ENCODE measurements at places on chromosomes 2 and 18.

GRCh38 chr2:187594801-187595200 is 40.6 kb upstream of the TFPI start:
- DNase-seq: no peak

DNA sequence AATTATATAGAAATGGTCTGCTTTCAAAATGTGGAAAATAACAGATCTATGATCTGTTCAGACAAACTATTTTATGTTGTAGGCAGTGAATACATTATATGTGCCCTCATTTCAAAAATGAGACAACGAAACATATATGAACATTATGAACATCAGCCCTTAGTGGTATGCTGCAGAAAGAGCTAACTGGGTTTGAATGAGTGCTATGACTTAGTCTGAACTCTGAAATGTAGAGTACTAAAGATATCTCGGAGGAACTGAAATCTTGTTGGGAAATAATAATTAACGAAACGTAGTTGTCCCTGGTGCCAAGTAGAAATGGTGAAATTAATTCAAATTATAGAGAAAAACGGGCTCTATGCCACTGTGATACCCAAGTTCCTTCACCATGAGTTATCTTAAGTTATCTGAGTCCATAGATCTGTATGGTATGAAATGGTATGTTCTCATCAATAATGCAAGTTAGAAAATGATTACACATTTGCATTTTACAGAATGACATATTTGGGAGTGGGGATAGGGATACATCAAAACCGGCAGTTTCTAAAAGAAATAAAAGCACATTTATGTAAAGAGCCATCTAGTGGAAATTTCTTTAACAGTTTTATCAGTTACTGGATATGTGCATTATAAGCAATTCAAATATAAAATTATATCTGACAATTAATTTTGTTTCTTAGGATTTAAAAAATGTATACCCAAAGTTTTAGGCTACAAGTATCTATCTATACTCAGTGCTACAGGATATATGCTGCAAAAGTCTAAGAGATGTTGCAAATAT is 26.7 kb downstream of the STARD6 start:
- DNase-seq: no peak

DNA sequence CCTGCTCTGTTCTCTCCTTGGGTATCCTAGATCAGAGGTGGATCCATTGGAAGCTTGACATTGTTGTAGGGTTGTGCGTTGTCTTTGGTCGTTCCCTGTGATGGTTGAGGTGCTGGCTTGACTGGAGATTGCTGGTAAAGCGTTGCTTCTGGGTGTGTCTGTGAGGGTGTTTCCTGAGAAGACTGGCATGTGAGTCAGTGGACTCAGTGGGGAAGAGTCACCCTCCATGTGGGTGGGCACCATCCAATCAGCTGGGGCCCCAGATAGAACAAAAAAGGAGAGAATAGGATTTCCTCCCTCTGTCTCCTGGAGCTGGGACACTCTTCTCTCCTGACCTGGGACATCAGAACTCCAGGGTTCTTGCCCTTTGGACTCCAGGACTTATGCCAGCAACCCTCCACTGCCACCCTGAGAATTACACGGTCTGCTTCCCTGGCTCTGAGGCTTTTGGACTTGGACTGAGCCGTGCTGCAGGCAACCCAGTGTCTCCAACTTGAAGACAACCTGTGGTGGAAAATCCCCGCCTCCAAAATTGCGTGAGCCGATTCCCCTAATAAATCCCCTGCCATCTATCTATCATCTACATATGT is 14.8 kb upstream of the REEP1 start:
- DNase-seq: no peak

DNA sequence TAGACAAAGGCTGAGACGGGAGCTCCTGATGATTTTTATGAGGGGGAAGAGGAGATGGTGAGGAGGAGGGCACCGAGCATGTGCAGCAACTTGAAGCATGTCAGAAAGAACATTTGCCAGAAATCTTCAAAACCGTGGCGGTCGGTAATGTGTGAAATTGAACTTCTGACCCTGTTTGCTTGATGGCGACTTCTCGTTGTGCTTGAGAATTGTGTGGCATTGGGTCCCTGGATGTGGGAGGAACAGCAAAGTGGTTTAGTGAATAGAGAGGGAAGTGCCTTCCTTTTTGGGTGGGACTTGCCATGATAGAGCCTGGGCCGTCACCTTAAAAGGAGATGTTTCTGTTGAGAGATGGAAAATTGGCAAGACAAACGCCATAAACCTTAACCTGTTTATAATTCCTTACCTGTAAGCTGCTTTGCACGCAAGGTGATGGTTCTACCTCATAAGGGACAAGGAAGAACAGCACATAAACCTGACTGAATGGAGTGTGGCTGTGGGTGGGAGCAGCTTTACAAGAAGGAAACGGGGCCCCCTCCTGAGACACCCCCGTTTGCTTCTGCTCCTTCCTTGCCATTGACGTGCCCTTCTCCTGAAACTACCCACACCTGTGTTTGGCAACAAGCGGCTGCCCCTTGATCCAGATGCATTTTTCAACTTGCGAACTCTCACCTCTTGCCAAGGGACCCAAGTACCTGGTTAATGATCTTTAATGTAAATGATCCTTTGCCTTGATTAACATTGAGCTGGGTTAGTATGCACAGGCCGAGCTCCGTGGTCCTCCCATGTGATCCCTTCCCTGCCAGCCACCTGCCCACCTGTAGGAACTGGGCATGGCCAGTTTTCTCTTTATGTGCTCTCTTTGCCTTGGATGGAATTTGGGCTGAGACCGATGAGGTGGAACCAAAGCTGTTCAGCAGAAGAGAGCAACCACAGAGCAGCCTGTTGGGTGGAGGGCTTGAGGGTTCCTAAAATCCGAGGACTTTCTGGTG is 153.2 kb downstream of the NEDD4L start:
- no peak for DNase-seq

DNA sequence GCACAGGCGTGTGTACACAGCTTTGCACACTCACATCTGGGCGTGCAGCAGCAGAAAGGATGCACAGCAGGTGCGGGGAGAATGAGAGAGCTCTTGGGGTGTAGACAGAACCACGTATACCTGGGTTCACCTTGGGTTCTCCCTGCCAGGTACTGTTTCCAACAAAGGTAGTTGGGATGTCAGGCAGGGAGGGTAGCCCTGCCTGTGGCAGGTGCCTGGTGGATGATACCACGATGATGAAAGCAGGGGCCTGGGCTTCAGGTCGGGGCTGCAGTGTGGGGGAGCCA is 6.5 kb upstream of the ARID5A start:
- no peak for DNase-seq

DNA sequence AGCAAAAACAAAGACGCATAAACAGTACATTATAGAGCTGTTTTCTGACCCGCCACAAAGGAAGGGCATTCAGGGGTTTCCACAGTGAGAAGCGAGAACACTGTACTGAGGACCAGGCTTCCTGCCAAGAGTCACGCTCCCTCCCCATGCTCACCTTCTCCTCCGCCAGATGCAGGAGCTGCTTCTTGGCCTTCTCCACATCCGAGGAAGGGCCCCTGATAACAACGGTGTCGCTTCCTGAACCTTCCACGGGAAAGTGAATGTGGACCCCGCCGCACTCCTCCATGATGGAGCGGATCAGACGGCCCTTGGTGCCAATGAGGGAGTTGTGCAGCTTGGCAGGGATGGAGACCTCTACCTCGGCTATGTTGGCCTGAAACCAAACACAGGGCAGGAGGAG is 53.8 kb downstream of the ANO7 start:
- DNase-seq: no peak

DNA sequence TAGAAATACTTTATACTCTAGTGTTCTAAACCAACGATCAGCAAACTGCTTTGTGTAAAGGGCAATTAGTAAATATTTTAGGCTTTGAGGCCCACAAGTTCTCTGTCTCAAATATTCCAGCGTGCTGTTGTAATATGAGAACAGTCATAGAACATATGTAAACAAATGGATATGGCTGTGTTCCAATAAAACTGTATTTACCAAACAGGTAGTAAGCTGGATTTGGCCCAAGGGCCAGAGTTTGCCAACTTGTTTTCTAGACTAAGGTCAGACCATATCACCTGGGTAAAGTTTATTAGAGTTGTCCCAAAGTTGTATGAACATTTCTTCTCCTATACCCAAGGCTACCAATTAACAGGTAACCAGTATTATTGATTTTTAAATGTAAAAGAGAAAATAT is 303.2 kb upstream of the MC4R start:
- DNase-seq: peak; percentile 85

- no peak for DNase-seq
These were observed 448 bp downstream of the YPEL5 start for GRCh38 chr2:30147196-30147714.

DNA sequence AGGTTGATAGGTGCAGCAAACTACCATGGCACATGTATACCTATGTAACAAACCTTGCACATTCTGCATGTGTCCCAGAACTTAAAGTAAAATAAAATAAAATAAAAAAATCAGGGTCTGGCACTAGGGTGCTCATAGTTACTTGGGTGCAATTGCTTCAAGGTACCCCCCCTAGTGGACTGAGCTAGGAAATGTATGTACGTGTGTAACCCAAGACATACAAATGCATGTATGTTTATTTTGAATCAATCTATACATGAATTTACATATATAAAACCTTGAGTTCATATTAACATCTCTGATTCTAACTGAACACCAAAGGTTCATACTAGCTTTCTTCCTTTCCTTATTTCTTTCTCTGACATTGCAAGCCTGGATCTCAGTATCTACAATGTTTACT is 51.5 kb downstream of the USP37 start:
- peak; percentile 43 for DNase-seq

- DNase-seq: peak; percentile 81
These were observed 116.3 kb downstream of the TTC32 start for GRCh38 chr2:19785447-19785846.

DNA sequence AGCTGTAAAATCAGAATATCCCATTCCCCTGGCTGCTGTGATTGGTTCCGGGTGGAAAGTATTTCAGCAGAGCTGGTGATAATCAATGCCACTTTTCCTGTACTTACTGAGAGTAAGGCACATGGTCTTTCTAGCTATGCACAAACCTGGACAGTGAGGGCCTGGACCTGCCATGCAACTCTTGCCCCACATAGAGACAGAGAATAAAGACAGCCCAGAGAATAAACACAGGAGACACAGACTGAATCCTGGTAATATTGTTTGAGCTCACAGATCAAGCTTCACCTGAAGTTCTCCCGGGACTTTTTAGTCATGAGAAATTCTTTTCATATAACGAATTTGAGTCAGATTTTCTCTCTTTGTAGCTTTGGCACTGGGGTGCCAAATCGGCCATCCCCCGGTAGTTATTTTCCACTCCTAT is 81.9 kb downstream of the ACAA2 start:
- peak; percentile 83 for DNase-seq

GRCh38 chr2:30348825-30349224 is 98.2 kb upstream of the LCLAT1 start:
- DNase-seq: no peak

- no peak for DNase-seq
These were observed 7.7 kb upstream of the MARCHF4 start for GRCh38 chr2:216379977-216380376.

DNA sequence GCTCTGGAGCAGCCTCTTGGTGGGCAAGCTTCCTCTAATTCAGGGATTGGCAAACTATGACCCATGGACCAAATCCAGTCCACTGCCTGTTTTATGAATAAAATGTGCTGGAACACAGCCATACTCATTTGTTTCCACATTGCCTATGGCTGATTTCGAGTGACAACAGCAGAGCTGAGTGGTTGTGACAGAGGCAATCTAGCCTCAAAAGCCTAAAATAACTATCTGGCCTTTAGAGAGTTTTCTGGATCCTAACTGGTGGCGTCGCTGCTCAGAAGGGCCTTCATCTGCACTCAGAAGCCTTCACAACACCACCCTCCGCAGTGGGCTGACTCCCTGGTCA is 147.1 kb downstream of the CCBE1 start:
- no peak for DNase-seq

- DNase-seq: no peak
These were observed 668.5 kb downstream of the TSN start for GRCh38 chr2:122423934-122424333.

GRCh38 chr2:52264488-52264887 is 1232.6 kb upstream of the NRXN1 start:
- no peak for DNase-seq

DNA sequence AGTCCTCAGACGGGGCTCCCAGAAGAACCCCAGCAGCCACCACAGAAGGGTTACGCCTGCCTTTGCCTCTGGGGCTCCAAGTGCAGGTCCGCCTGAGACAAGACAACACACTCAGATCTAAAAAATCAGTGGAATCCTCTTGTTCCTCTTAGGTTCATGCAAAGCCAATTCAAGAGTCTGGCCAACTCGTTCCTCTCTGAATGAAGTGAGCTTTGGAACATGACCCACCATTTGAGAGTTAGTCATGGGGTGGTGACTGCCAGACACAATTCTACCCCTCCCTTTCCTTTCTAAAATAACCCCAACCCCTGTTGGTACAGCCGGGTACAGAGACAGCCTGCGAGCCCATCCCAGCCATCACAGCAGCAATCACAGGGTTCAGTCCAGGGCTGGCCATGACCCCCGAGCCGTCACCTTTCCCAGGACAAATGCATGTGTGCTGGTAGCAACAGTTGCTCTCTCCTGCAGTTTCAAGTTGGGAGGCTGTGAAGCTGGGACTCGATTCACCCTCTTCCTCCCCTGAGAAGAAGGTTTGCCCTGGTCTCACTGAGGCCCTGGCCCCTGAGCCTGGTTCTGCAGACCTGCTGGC is 183.1 kb upstream of the SH3BP4 start:
- DNase-seq: no peak

GRCh38 chr2:210528716-210529115 is 27.7 kb upstream of the CPS1 start:
- DNase-seq: no peak

GRCh38 chr2:1707771-1708418 is 36.4 kb downstream of the PXDN start:
- DNase-seq: peak; percentile 95

- DNase-seq: peak; percentile 79
These were observed 255.4 kb upstream of the CHAC2 start for GRCh38 chr2:53512071-53512826.

- peak; percentile 72 for DNase-seq
These were observed 90.8 kb downstream of the METTL4 start for GRCh38 chr18:2480536-2480935.

GRCh38 chr2:226679389-226680065 is 120.1 kb downstream of the IRS1 start:
- no peak for DNase-seq

GRCh38 chr2:218717262-218717661 is 6.6 kb downstream of the TTLL4 start:
- peak; percentile 59 for DNase-seq

- DNase-seq: no peak
These were observed 91.2 kb upstream of the ALPP start for GRCh38 chr2:232287316-232287715.

DNA sequence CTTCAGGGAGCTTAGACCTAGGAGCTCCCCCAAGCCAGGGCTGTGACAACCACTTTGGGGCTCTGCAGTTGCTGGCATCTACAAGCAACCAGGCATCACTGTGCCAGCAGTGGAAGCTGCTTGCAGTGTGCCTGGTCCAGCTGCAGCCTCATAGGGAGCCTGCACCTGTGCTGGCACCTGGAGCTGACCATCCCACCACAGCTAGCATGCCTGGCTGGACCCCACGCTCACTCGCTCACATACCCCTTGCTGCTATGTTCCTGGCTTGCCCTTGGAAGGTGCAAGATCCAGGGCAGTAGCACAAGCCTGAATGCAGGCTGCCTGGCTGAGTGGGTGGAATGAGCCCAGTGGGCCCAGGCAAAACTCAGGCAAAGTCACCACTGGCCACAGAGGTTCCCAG is 82.5 kb downstream of the ZNF804A start:
- DNase-seq: no peak
